Stimulated activated CD8-positive, alpha-beta memory T cell treated with anti-CD3 and anti-CD28 coated beads, Interleukin-2, amount 100 ng/mL, for 48 hours (primary cell): ENCODE measurements at places on chromosomes 3 and 15.

- no peak for DNase-seq
Measured at GRCh38 chr3:155339052-155339451, 45.6 kb upstream of the STRIT1 start.

- DNase-seq: no peak
Measured at GRCh38 chr15:78058401-78058935, 19.0 kb downstream of the TBC1D2B start.

DNA sequence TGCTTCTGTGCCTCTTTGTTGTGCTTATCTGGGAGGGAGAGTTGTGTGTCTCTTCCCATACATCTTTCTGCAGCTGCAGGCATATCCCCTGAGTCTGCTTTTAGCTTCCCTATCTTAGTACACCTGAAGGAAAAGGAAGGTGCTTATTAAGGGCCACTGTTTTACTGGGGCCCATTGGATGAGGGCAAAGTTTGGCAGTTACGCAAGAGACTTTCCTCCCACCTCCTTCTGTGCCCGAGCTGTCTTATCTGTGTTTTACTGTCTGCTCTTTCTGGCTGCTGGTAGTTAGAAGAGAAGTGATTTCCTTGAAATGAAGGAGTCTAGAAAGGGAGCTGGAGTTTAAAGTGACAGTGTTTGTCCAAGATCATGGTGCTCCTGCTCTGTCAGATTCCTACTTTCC is 66.5 kb downstream of the GABRG3 start:
- DNase-seq: no peak

GRCh38 chr3:157606011-157606851 is 103.0 kb upstream of the VEPH1 start:
- peak; percentile 51 for DNase-seq

GRCh38 chr3:102169915-102170479 is 264.8 kb upstream of the ZPLD1 start:
- no peak for DNase-seq

GRCh38 chr15:26065723-26066122 is 202.6 kb upstream of the ATP10A start:
- DNase-seq: no peak

DNA sequence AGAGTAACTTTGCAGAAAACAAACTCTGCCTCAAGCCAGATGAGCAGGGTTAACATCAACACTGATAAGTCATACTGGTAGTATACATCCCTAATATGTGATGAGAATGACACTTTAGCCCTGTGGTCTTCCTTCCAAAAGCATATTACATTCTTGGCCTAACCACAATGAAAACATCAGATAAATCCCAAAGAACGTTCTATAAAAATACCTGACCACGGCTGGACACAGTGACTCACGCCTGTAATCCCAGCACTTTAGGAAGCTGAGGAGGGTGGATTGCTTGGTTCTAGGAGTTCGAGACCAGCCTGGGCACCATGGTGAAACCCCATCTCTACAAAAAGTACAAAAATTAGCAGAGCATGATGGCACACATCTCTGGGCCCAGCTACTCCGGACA is 4.7 kb downstream of the TMCC1 start:
- DNase-seq: no peak

- no peak for DNase-seq
Measured at GRCh38 chr3:11933529-11933928, 70.7 kb upstream of the SYN2 start.

DNA sequence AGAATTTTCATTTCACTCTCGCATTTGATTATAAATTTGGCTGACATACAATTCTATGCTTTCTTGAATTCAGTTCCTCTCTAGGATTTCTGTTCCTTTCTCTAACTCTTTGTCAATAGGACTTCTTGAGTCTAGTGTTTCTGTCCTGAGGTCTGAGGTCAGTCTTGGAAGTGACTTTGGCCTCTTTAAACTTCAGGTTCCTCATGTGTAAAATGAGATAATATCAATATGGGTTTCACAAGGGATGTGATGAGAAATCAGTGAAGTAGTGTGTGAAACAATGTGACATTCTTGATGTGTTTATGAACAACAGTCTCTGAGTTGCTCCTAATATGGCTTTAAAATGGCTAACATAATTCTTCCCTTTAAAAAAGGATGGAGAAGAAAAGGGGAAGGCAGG is 92.2 kb downstream of the SV2B start:
- no peak for DNase-seq

GRCh38 chr3:127820221-127820825 is 2.0 kb downstream of the MGLL start:
- no peak for DNase-seq

DNA sequence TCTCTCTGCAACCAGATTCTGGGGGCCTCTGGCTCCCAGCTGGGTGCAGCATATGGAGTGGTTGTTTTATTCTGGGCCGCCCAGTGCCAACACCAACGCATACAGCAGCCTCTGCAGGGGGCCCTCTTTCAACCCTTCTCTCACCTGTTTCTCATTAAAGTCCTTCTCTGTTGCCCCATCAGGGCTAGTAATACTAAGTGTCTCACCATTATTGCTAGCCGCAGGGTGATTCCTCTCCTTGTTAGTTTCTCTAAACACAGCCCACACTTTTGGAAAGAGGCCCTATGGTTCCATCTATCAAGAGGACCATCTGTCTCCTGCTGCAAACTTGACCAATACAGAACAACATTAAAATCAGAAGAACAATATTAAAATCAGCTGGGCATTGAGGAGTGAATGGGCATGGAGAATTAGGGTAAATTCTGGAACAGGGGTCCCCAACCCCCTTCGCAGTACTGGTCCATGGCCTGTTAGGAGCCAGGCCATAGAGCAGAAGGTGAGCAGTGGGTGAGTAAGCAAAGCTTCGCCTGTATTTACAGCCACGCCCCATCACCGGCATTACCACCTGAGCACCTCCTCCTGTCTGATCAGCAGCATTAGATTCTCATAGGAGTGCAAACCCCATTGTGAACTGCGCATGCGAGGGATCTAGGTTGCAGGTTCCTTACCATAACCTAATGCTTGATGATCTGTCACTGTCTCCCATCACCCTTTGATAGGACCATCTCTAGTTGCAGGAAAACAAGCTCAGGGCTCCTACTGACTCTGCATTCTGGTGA is 36.5 kb downstream of the ALS2CL start:
- DNase-seq: no peak
